HT-29 (cell line): ENCODE measurements at places on chromosomes 7 and 10. TPM values are rescaled to one million over a fixed set of nuclear protein-coding genes. Genes with fewer than 3 reads are reported as not detected.

- DNase-seq: no peak
Observed at GRCh38 chr7:141133646-141134045, 59.8 kb downstream of the TMEM178B start.

DNA sequence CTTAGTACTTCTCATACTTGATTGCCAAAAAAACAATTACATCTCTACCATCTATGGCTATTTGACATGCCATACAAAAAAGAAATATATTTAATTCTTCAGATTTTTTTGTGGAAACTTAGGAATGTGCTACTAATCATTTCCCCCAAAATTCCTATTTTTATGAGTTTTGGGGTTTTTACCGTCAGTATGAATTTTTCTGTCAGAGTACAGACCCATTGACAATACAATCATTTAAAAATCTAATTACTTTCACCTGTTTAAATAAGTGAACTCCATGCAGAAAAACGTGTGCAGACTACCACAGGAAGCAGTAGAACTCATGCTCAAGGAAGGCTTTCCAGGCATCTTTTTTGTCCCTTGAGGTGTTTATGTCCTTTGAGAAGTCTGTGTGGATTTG is 48.8 kb upstream of the FOXP2 start:
- no peak for DNase-seq

- DNase-seq: no peak
Observed at GRCh38 chr7:17406738-17407137, 108.3 kb downstream of the AHR start.

Gene BLNK
- 0.08 and 0.16 TPM in 2 replicates for total RNA-seq
